ENCODE measurements at places on chromosomes 3 and 15.
A peak's percentile ranks its signal among the peaks of the same experiment; 100 is the strongest.

GRCh38 chr3:20564966-20565365 lies 379.0 kb upstream of the SGO1 start:
- DNase-seq: no peak

GRCh38 chr15:100021653-100022052 lies 288.4 kb upstream of the LYSMD4 start:
- no peak for DNase-seq

GRCh38 chr15:63025460-63025859 lies 17.1 kb upstream of the TPM1 start:
- DNase-seq: no peak

DNA sequence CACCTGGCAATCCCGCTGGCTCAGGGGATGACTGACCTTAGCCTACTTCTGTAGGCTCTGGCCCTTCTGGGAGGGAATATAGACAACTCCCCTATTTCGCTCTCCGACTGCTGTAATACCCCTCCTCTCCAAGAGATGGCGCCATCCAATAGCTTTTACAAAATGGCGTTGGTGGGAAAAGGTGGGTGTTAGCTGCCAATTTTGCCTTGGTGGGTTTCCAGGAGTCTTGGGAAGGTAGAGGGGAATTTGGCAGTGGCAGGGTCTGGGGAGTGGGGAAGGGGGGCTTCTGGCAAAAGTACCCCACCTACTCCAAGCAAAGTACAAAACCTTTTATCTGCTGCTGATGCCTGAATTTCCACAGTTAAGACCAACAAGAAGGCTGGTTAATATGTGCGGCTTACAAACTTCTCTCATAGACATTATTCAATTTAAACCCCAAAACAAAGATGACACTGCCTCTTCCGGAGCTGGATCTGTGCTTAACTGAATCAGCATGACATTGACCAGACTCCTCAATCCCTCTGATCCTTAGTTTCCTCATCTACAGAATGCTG lies 62.1 kb downstream of the RASGRF1 start:
- DNase-seq: peak; percentile 56

DNA sequence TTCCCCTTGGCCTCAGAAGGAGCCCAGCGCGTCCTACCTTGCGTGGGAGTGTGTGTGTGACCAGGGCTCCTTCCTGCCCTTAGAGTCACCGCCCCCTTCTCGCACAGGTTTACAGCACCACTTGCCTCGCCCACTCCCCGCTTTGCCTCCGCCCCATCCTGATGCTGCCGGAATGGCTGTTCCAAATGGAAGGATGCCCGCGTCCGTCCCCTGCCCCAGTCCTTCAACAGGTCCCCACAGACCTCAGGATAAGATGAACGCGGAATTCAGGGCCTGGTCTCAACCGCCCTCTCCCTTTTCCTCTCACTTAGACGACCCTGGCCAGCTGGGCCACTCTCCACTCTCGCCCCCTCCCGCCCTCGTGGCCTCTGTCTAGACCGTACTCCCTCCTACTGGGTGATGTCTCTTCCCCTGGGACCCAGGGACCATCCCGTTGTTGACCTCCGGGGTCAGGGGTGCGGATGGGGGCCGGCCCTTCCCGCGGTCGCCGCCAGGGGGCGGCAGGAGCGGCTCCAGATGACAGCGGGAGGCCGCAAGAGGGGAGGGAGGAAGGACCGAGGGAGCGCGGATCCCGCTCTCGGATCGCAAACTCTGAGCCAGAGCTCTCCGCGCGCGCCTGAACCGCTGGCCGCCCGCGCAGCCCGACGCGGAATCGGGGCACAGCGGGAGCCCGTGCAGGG lies at the start of gene THSD4:
Gene THSD4 (plus strand): TSS at position 585 of the 680 bp plus-strand sequence.
- DNase-seq: peak; percentile 92
